ENCODE measurements at places on chromosomes 1 and 21. TPM values are rescaled to one million over a fixed set of nuclear protein-coding genes. Genes with fewer than 3 reads are reported as not detected.

DNA sequence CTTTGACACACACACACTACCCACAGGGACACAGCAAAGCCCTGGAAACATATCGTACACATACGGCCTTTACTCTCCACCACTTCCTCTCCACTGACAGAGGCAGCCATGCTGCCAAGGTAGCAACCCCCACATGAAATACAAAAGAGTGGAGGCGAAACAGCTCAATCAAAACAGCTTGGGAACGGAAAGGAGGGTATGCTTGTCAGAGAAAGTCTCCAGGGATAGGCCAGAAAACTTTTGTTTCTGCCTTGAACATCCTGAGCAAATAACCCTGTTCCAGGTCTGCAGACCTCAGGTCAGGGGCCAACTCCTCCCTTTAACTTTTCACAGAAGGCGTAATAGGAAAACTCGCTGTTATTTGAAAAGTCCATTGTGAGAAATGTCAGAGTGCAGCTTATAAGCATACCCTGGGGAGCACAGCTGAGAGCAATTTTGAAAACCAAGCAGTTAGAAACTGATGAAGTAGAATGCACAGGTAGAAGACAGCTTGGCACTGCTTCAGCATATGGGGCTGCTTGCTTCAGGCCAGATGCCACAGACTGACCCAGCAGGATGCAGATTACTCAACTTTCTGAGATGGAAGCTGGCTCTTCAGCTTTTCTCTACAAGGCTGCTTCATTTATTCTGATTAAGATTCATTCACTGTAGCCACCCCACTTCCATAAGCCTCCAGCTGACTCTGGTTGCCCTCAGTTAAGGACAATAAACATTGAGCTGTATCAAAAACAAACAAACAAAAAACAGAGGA is 18.0 kb downstream of the KIAA0319L start:
- peak overlapping the region; percentile 85 for H3K27ac ChIP-seq
- H3K36me3 ChIP-seq = peaks cover 9% of the 10 kb centered on the region
- no peaks in the 10 kb centered on the region for H3K27me3 ChIP-seq
- no peak for DNase-seq
- peaks cover 39% of the 10 kb centered on the region for H3K4me1 ChIP-seq

DNA sequence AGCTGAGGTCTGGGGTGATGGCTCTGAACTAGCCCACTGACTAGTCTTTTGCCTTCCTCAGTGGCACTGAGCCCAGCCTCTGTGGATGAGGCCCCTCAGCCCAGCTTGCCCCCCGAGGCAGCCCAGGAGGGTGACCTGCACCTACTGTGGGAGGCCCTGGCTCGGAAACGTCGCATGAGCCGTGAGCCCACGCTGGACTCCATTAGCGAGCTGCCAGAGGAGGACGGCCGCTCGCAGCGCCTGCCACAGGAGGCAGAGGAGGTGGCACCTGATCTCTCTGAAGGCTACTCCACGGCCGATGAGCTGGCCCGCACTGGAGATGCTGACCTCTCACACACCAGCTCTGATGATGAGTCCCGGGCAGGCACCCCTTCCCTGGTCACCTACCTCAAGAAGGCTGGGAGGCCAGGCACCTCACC is 87.8 kb downstream of the TRIM11 start:
- no peak overlapping the region for H3K27ac ChIP-seq
- H3K4me3 ChIP-seq = no peak overlapping the region
- no peaks in the 10 kb centered on the region for H3K27me3 ChIP-seq
- peak; percentile 80 for DNase-seq
- H3K4me1 ChIP-seq = no peaks in the 10 kb centered on the region

DNA sequence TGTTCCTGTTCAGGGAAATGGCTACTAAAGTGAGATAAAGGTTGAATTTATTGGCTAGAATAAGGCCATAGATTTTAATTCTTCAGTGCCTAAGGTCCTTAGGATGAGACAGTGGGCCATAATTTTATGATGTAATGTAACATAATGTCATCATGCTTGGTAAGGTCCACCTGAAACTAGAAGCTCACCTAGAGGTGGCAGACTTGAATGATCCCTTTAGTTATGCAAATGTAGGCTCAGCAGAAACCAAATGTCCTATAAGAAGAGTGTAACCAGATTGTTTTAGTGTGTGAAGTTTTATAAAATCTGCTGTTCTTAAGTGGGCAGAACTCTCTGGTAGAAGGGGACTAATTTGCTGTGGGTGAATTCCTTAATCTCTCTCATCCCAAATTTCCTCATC is 13.5 kb upstream of the SETDB1 start:
- DNase-seq = no peak
- H3K27me3 ChIP-seq = peaks cover 3% of the 10 kb centered on the region
- no peaks in the 10 kb centered on the region for H3K36me3 ChIP-seq
- H3K27ac ChIP-seq = no peak overlapping the region

GRCh38 chr1:24915816-24916602 is 14.1 kb downstream of the RUNX3 start:
- no peaks in the 10 kb centered on the region for H3K36me3 ChIP-seq
- peaks cover 2% of the 10 kb centered on the region for H3K27me3 ChIP-seq
- no peak overlapping the region for H3K27ac ChIP-seq
- no peak for DNase-seq
- H3K4me1 ChIP-seq = peaks cover 20% of the 10 kb centered on the region

- no peaks in the 10 kb centered on the region for H3K27me3 ChIP-seq
- no peaks in the 10 kb centered on the region for H3K4me1 ChIP-seq
- no peak overlapping the region for H3K4me3 ChIP-seq
- no peak overlapping the region for H3K27ac ChIP-seq
- no peaks in the 10 kb centered on the region for H3K36me3 ChIP-seq
These were observed 975.7 kb upstream of the PRMT6 start for GRCh38 chr1:106080608-106081325.

DNA sequence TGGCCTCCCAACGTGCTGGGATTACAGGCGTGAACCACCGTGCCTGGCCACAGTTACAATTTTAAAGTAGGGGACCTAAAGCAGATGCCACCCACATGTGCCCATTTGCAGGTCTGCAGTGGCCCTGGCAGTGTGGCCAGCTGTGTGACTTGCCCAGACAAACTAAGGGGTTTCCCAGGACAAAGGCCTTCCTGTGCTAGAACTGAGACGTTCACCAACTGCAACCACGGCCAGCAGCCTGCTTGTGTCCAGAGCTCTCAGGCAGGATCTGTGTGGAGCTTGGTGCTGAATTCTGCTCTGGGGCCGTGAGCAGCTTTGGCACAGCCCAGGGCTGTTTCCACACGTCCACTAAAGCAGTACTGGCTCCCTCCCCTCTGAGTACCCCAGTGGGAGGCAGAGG is 10.6 kb upstream of the PTTG1IP start:
- no peaks in the 10 kb centered on the region for H3K27me3 ChIP-seq
- peaks cover 14% of the 10 kb centered on the region for H3K4me1 ChIP-seq
- no peaks in the 10 kb centered on the region for H3K36me3 ChIP-seq
- H3K27ac ChIP-seq = no peak overlapping the region

- no peaks in the 10 kb centered on the region for H3K27me3 ChIP-seq
- H3K4me3 ChIP-seq = no peak overlapping the region
- H3K36me3 ChIP-seq = no peaks in the 10 kb centered on the region
These were observed 338.6 kb downstream of the PAPPA2 start for GRCh38 chr1:176801514-176802020.

GRCh38 chr1:97120806-97121205 is 399.2 kb downstream of the PTBP2 start:
- H3K27ac ChIP-seq = no peak overlapping the region
- no peaks in the 10 kb centered on the region for H3K27me3 ChIP-seq
- no peak overlapping the region for H3K4me3 ChIP-seq
- H3K4me1 ChIP-seq = peaks cover 5% of the 10 kb centered on the region
- no peak for DNase-seq

DNA sequence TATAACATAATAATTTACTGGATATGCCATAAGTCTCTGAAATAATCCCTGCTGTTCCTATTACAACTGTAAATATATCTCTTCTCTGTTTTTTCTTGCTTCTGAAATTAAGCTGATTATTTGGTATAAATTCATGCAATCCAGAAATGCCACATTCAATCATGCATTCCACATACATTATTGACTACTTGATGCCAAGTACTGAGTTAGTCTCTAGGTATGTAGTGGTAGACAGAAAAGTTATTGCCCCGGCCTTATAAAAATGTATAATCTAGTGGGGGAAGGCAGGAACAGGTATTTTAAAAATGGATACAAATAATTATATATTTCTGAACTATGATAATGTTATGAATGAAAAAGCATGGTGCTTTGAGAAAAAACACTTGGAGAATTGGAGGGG is 338.6 kb upstream of the SNX7 start:
- H3K27ac ChIP-seq = peak overlapping the region; percentile 97
- peaks cover 6% of the 10 kb centered on the region for H3K36me3 ChIP-seq
- no peak overlapping the region for H3K4me3 ChIP-seq
- no peaks in the 10 kb centered on the region for H3K27me3 ChIP-seq
- peaks cover 68% of the 10 kb centered on the region for H3K4me1 ChIP-seq

DNA sequence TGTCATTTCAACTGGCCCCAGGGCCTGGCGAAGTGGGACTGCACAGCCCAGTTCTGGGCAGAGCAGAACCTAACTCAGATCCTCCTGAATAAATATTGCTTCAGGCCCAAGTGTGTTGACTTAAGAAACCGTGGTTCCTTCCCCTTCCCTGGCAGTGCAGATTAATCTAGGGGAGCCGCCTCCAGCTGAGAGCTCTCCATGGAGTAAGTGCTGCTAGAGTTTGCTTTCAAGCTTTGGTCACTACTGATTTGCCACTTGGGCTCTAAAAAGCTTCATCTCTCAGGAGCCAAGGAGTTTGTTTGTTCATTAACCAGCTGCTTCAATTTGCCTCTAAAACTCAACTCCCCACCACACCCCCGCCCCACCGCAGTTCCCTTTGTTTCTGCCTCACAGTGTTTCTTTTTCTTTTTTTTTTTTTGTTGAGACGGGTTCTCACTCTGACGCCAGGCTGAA is 112.1 kb downstream of the DTL start:
- no peaks in the 10 kb centered on the region for H3K36me3 ChIP-seq
- DNase-seq = no peak
- no peak overlapping the region for H3K4me3 ChIP-seq
- no peaks in the 10 kb centered on the region for H3K27me3 ChIP-seq
- peak overlapping the region; percentile 44 for H3K27ac ChIP-seq
- H3K4me1 ChIP-seq = peaks cover 14% of the 10 kb centered on the region

- H3K4me3 ChIP-seq = no peak overlapping the region
- DNase-seq = no peak
These were observed 25.3 kb downstream of the SLC30A7 start for GRCh38 chr1:100921110-100921706.

- no peak overlapping the region for H3K4me3 ChIP-seq
- no peaks in the 10 kb centered on the region for H3K27me3 ChIP-seq
- no peak for DNase-seq
- H3K4me1 ChIP-seq = no peaks in the 10 kb centered on the region
- peaks cover 20% of the 10 kb centered on the region for H3K36me3 ChIP-seq
- H3K27ac ChIP-seq = no peak overlapping the region
These were observed 31.7 kb downstream of the SLC35A3 start for GRCh38 chr1:100001462-100001861.

DNA sequence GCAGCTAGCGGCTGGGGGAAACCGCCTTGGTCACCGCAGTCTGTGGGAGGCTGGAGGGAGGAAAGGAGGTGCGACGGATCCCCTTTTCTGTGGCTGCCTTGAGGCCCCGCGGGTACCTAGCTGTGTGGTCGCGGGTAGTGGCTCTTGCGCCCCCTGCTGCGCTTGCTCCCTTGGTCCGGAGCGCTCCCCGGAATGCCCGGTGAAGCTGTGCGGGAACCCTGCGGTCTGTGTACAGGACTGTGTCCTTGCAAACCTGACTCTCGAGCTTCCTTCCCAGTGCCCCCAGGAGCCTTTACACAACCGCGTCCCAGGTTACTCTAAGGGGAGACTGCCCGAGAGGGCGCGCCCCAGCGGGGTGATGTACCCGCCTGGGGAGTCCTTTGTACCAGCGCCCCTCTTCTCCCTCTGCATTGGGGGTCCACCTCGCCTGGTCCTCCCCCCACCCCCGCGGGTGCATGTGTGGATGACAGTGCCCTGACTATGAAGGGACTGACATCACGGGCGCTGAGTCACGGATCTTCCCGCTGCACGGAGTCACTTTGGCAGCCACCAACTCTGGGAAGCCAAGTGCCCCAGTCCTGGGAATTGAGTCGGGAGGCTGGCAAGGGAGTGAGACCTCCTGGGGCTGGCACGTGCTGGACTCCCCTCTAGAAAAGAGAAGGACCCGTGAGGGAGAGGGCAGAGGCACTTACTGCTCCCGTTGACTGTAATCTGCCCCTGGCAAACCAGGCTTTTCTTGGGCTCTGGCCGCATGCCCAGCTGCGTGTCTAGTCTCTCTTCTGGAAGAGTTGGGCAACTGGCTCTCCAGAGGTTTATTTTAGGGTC is 816 bp downstream of the IL6R start:
- H3K4me1 ChIP-seq = peaks cover 37% of the 10 kb centered on the region
- H3K27me3 ChIP-seq = no peaks in the 10 kb centered on the region
- H3K27ac ChIP-seq = peak overlapping the region; percentile 92
- H3K36me3 ChIP-seq = no peaks in the 10 kb centered on the region
- peak overlapping the region; percentile 81 for H3K4me3 ChIP-seq

DNA sequence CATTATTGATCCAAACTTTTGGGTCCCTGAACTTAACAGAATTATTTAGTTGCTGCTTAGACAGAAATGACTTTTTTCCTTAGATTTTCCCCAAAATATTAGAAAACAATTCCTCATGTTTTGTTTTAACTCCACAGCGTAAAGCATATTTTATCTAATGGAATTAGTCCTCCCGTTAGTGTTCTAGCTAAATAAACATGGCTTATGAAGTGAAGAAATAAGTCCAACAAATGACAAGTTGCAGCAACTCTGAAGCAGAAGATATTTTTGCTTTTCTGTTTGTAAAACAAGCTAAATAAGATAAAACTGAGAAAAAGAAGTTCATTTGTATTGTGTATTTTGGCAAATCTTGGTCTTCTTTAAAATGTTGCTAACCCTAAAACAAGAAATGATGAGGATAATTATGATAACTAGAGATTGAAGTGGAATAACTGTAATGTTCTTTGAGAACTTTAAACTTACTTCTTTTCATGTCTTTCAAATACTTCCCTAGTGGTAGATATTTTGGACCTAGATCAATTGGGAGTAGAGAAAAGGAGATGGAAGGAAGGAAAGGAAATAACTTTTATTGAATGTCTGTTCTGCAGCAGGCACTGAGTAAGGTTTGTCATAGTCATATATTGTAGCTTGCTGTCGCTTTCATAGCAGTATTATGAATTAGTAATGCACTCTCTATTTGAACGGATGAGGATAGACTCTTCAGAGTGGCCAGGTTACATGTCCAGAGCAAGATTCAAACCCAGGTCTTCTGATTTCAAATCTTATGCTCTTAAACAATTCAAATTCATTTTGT is 12.5 kb downstream of the NFIA start:
- peaks cover 12% of the 10 kb centered on the region for H3K4me1 ChIP-seq
- H3K4me3 ChIP-seq = no peak overlapping the region
- no peak for DNase-seq
- H3K27ac ChIP-seq = no peak overlapping the region
- H3K27me3 ChIP-seq = no peaks in the 10 kb centered on the region

GRCh38 chr1:231927431-231927830 is 300.8 kb downstream of the DISC1 start:
- H3K36me3 ChIP-seq = no peaks in the 10 kb centered on the region
- peaks cover 41% of the 10 kb centered on the region for H3K4me1 ChIP-seq
- no peaks in the 10 kb centered on the region for H3K27me3 ChIP-seq
- DNase-seq = no peak

The PRAMEF25 gene
- total RNA-seq = not detected

The RPE65 gene
- not detected for total RNA-seq

The JAM2 gene
- total RNA-seq = 5.9 TPM

The AIRE gene
- not detected for total RNA-seq

The RAB42 gene
- total RNA-seq = 0.56 TPM

The TRAF3IP3 gene
- not detected for total RNA-seq

The CXADR gene
- total RNA-seq = 0.11 TPM

The TPTE gene
- total RNA-seq = not detected

The NLRP3 gene
- total RNA-seq = 0.16 TPM

The ADGRL4 gene
- total RNA-seq = 9.5 TPM

Data from osteocyte (in vitro differentiated cells).